ENCODE measurements at places on chromosomes 6 and 20.

GRCh38 chr6:1481286-1481685 lies 91.9 kb downstream of the FOXF2 start:
- no peak for DNase-seq

GRCh38 chr20:825710-826421 lies 7.6 kb upstream of the FAM110A start:
- no peak for DNase-seq

GRCh38 chr6:164005004-164005711 lies 590.6 kb downstream of the QKI start:
- DNase-seq: no peak

GRCh38 chr6:42313941-42314570 lies 96.4 kb upstream of the MRPS10 start:
- no peak for DNase-seq

DNA sequence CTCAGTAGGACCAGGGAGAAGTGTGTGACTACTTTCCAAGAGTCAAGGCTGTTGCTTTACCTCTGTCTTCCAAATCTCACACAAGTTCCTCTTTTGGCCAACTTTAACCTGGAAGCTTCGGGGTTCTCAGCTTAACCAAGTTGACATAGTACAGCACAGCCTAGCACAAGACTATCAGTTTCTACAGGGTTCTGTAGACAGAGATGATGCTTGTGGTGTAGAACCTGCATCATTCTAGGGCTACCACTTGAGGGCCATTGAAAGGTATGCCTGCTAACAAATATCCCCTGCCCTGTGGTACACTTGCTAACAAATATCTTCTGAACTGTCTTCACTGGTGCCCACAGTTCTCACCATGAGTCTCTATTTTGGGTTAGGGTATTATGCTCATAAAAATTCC lies 62.0 kb upstream of the MAP3K7 start:
- no peak for DNase-seq

GRCh38 chr20:24493181-24493580 lies 23.8 kb downstream of the SYNDIG1 start:
- DNase-seq: no peak

GRCh38 chr6:168383062-168383854 lies 57.7 kb upstream of the SMOC2 start:
- DNase-seq: no peak

DNA sequence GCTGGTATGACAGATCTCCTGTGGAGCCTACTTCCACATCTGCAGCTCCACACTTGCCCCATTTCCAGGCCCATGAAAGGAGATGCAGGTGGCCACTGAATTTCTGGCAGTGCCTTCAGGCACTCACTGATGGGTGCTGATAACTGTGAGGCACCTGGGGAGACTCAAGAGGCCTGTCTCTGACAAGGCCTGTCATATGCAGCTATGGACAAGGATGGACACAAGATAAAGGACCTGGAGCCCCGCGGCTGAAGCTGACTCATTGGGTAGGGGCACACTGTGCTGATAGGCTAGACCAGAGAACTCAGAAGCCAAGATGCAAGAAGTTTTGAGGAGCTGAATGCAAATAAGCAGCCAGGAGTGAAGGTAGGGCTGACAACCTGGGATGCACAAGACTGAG lies 81.0 kb upstream of the LRFN2 start:
- no peak for DNase-seq

GRCh38 chr20:3032624-3033023 lies 10.8 kb upstream of the GNRH2 start:
- DNase-seq: no peak

- DNase-seq: no peak
Observed at GRCh38 chr6:80197474-80197873, 91.0 kb downstream of the BCKDHB start.

DNA sequence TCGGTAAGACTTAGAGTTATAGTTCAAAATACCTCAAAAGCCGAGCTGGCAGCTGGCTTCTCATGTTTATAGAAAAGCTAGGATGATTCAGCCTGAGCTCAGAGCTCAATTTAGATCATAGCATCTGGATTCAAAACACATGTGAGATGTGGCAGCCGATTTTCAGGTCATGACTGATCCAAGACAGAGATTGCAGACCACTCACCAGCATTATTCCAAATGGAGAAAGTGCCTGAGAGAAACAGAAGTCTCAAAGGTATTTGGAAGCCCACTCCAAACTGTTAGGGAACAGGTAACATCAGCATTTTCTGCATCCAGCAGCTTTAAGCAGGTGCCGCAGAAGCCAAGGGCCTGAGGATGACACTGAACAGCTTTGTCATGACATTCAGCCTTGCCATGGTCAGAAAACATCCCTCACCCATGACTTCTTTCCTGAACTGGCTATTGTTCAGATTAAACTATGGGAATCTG lies 102.2 kb downstream of the BACH2 start:
- DNase-seq: no peak

DNA sequence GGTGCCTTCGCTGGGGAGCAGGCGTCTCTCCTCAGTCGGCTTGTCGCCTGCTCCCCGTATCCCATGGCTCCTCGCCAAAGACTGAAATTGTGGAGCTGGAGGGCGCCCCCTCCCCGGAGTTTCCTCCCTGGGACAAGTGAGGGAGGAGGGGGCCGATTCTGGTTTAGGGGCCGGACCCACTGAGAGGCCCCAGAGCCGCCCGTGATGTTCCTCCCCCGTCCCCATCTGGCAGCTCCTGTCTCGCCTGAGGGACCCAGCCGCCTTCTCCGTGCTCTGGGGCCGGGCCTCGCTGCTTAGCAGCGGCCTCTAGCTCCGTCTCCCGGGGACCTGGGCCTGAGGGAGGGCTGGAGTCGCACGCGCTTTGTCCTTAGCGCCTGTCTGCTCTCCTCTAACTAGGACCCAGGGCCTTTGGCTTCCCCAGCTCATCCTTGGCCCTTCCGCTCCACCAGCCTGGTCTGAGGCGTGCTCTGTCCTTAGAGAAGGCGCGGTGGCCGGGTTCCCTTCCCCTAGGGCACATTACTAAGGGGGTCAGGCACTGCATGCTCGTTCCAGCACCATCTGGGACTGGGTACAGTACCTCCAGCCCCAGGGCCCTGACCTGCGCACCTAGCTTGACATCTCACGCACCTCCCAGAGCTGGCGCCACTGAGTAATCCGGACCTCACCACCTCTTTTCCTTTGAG lies 29.7 kb downstream of the SLC12A5 start:
- no peak for DNase-seq

GRCh38 chr6:20853828-20854227 lies 319.6 kb downstream of the CDKAL1 start:
- no peak for DNase-seq

DNA sequence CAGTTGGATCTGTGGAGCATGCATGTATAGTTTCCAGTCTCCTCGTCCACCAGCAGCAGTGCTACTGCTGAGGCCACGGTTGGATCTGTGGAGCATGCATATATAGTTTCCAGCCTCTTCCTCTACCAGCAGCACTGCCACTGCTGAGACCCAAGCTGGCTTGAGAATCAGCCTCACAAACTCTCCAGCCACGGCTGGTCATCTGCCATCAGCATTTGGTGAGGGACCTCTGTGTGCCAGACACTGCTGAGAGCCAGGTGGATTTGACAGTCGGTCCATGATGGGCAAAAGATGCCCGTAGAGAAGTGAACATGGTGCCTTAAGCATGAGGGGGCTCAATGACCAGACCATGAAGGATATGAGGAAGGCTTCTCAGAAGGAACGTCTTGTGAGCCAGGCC lies 46.4 kb downstream of the SLC9A8 start:
- no peak for DNase-seq

GRCh38 chr20:32507998-32508774 lies 76.9 kb downstream of the NOL4L start:
- DNase-seq: no peak

DNA sequence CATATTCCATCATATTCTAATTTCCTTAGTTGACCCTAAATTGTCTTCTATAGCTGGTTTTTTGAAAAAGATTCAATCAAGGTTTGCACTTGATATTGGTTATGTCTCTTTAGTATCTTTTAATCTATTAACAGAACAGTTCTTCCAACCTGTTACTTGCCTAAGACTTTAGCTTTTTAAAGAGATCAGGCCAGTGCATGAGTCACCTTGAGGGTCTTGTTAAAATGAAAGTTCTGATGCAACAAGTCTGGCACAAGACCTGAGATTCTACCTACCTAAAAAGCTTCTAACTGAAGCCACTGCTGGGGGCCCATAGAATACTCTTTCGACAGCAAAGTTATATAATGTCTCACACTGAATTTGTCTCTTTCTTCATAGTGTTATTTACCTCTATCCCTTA lies 3.2 kb downstream of the USP45 start:
- DNase-seq: no peak

DNA sequence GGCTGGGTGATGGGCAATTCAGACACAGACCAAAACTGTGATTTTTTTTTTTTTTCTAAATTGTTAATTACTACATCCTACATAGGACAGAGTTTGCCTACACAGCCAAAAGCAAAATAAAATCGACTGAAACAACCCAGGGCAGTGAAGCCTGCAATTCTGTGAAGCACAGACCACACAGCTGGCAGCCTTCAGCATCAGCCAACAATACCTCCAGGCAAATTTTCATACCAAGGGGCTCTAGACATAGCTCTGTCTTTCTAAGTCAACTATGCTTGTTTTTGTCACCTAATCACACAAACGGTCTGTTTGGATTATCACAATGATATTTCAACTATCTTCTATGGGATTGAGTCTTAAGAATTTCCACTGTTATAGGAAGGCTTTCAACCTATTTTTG lies 17.6 kb downstream of the RMND1 start:
- no peak for DNase-seq

- no peak for DNase-seq
Observed at GRCh38 chr6:131890091-131890490, 61.1 kb downstream of the CCN2 start.

GRCh38 chr6:18317850-18318249 lies 53.5 kb upstream of the DEK start:
- DNase-seq: no peak

- no peak for DNase-seq
Observed at GRCh38 chr6:25303254-25303653, 24.1 kb downstream of the CARMIL1 start.

DNA sequence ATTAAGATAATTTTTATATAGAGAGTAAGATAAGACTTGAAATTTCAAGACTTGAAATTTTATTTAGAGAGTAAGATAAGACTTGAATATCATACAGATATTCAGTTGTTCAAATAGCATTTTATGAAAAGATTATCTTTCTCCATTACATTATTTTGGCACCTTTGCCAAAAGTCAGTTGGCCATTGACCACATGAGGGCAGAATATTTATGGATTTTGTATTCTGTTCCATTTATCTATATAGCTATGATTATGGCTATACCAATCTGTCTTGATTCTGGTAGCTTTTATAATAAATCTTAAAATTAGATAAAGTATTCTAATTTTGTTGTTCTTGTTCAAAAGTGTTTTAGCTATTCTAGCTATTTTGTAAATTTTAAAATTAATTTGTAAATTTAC lies 537.9 kb upstream of the GJE1 start:
- no peak for DNase-seq

DNA sequence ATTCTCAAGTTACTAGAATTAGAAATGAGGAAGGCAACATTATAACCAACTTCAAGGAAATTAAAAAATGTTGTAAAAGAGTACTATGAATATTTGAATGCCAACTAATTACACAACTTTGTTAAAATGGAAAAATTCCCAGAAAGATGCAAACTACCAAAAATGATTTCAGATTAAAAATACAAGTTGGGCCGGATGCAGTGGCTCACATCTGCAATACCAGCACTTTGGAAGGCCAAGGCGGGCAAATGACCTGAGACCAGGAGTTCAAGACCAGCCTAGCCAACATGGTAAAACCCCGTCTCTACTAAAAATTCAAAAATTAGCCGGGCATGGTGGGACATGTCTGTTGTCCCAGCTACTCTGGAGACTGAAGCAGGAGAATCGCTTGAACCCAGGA lies 874.2 kb upstream of the GJE1 start:
- DNase-seq: no peak

DNA sequence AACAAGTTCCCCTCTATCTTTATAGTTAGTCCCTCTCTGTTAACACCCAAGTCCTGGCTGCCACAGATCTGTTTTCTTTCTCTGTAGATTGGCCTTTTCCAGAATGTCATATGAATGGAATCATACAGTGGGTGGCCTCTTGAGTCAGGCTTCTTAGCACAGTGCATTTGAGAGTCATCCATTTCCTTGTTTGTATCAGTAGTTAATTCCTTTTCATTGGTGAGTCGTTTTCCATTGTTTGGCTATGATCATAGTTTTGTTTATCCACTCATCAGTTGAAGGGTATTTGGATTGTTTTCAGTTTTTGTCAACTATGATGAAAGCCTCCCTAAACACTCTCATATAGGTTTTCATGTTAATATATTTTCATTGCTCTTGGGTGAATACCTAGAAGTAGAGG lies 248.3 kb downstream of the ARID1B start:
- DNase-seq: no peak

- DNase-seq: no peak
Observed at GRCh38 chr20:9626357-9626756, 112.0 kb downstream of the LAMP5 start.

GRCh38 chr20:40583636-40584035 lies 105.4 kb downstream of the MAFB start:
- DNase-seq: no peak

DNA sequence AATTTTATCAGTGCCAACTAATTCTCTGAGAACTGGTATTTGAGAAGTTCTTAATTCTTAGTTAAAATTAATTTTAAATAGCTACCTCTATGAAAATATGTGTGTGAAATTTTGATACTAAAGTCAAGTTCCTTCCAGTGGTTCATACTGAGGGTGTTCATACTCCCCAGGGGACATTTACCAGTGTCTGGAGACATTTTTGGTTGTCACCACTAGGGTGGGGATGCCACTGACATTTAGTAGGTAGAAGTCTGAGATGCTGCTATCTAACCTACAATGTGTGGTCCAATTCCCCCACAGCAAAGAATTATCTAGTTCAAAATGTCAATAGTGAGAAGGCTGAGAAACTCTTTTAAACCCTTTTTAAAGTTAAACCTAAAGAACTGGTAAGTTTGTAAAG lies 463.8 kb downstream of the ADGRB3 start:
- no peak for DNase-seq

- no peak for DNase-seq
Observed at GRCh38 chr6:41645007-41645618, 6.8 kb downstream of the MDFI start.

- no peak for DNase-seq
Observed at GRCh38 chr6:170022827-170023619, 267.9 kb downstream of the DLL1 start.

DNA sequence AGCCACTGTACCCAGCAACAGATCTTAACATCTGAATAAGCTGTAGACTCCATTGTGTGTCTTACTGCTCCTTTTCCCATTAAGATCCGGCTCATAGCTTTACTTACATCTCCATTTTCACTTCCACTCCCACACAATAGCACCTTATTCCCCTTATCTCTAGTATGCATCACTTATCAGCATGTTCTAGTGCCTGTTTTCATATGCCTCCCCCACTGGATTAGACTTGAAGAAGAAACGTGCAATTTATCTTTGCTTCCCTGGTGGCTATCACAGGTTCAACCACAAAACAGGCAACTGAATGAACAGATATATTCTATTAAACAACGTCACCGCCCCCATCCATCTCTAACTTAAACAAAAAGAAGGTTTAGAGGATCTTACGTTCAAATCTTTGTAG lies 12.1 kb downstream of the SSR1 start:
- DNase-seq: no peak
